ENCODE measurements at places on chromosomes 2 and 18.

DNA sequence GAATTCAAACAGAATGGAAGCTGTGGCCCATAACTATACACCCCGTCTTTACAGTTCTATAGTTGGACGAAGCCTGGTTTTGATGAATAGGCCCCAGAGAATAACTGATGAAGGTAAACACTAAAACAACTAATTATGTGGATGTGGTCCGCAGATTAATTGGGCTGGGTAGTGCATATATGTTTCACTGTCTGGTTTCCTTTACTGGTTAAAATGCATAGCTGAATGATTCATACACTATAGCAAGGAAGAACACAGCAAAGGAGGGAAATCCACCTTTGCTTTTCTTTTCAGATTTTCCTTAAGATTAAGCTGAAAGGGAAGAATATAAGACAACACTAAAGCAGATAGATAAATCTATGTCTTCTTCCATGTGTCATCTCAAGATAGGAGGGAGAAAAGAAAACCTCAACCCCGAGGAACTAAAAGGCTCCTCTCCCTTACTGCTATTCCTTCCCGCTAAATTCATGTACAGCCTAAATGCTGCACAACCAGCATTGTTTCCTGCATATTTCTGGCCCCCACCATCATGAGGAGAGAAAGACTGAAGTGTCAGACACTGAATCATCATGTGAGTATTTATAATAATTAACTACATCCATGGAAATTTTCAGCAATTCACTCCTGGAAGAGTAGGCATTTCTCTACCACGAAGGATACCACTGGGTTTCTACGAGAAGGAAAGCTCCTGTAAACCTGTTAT is 297.1 kb upstream of the CCDC68 start:
- no peak for DNase-seq

DNA sequence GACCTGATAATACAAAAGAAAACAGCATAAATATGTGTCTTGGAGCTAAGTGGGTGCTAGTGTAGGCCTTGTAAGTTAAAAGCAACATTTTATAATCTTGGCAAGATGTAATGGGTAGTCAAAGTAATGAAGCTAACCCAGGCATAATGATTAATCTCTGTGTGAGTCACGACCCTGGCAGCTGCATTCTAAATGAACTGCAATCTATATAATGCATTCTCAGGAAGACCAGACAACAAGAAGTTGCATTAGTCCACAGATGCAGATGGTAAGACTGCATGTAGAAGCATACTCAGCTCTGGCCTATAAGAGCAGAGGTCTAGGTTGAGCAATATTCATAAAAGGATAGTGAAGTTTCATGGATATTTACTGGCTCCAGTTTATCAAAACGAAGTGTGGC is 85.6 kb upstream of the ETAA1 start:
- no peak for DNase-seq

GRCh38 chr2:217538719-217539118 is 464.1 kb downstream of the TNS1 start:
- no peak for DNase-seq

DNA sequence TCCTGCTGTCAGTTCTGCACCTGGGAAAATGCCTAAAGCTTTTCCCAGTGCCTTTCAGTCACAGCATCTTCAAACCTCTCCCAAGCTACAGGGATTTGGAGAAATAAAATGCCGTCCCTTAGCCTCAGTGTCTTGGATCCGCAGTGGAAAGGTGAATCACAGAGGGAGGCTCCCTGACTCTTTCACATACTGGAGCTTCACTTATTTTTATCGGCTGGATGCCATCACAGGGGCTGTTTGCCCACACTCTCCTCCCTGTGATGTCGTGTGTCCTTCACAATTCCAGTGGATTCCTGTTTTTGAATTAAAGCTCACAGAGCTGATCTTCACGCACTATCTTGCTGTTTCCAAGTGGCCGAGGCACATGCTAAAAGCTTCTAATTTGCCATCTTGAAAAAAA is 1303.1 kb upstream of the DDX18 start:
- no peak for DNase-seq

- DNase-seq, result no peak
Measured at GRCh38 chr2:233480490-233481202, 85.9 kb downstream of the USP40 start.

GRCh38 chr2:30666266-30666874 is 140.9 kb downstream of the CAPN13 start:
- no peak for DNase-seq

DNA sequence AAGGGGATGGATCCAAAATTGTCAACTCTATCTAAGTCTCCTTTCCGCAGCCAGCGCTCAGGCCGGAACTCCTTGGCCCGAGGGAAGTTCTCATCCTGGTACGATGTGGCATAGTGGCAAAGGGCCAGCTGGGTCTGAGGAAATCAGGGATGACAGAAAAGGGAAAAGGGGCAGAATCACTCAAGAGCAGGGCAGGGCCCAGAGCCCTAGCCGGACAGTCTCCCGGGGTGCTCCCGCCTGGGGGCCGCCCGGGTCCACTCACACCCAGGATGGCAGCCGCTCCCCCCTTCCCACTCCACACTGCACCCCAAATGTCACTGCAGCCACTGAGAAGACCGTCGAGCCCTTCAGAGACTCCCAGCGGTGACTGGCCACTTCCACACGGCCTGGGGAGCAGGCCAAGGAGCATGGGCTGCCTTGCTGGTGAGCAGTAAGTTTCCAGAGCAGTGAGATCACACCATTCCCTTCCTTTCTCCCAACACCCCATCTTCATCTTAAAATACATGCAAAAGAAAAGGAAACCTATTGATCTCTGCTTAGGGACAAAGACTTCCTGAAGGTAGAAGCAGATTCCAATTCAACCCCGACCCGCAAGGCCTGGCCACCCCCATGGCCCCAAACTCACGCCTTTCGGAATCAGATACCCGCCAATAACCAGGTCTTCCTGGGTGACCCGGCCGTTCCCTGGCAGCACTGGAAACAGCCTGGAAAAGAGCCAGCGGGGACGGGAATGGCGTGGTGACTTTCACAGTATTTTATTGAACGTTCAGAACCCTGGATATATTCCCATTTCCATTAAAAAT is 26.7 kb downstream of the CYP27C1 start:
- DNase-seq, result no peak

DNA sequence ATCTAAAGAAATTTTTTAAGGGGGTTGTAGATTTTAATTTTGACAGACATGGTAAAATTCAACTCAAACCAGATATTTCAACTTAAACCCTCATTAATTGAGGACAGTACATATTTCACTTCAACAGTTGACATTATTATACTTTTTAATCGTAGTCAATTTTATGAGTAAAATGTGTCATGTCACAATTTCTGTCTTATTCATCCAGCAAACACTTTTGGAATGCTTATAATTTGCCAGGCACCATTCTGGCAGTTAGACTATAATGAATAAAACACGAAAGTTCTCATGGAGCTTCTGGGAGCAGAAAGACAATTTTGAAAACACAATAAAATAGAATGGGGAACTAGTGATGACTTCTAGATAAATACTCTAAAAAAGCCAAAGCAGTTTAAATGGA is 1094.8 kb downstream of the SUCLG1 start:
- DNase-seq, result no peak

DNA sequence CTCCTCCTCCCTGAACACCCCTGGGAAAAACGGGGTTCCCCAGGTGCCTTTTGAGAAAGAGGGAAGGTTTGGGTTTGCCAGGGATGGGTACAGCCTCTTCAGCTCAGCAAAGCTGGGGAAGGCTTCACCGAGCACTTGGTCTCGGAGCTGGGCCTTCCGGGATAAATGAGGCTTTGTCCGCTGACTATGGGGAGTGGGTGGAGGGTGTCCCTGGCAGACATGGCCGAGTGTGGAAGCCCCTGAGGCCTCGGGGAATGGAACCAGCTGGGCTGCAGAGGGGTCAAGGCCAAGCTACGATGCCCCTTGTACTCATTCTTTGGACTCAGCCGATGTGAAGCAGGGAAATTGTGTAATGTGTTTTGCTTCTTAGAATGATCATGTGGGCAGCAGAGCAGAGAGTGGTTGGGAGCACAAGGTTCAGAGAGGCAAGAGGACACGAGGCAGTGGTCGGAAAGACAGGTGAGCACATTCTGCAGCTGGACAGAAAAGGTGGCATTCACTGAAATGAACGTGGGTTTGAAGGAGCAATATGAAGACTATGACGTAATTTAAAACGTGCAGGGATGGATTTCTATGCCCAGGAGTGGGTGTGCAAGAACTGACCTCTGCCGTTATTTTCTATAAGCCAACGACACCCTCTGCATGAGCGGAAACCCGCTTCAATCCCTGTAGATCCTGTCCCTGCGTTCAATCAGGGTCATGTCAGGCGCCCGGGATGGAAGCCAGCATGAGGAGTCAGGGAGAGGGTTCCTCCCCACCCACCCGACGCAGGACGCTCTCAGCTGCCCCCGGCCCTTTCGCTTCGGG is 142.6 kb downstream of the PXDN start:
- no peak for DNase-seq

- DNase-seq, result no peak
Measured at GRCh38 chr2:45368792-45369191, 242.3 kb downstream of the SRBD1 start.

DNA sequence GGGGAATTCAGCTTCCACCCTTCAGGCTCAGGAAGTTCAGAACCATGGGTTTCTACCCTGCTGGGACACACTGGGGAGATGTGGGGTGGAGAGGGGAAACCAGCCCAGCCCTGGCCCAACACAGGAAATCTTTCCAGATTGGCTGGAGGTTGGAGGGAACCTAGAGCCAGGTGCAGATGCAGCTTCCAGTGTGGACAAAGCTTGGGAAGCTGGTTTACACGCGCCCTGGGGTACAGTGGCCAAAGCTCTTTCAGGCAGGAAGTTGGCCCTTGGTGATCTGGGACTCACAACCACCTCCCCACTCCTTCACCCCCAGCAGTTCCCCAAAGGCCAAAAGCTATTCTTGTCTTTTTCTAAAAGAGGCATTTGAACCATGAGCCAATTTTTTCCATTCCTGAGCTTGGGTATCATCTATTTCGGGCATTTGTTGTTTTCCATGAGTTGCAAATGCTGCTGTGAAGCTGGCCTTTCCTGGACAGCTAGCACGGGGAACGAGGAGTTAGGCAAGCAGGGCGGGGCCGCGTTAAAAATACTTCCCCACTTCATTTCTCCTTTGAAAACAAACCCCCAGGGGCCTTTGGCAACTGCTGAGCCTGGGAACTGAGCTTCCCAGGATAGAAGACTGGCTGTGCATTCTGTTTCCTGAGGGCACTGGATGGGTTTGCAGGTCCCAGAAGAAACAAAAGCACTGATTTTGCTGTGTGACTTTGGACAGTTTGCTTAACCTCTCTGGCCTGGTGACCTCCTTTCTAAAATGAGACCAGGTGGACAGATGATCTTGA is 3.1 kb upstream of the ARID5A start:
- no peak for DNase-seq

- no peak for DNase-seq
Measured at GRCh38 chr18:79852561-79853302, 55.0 kb downstream of the KCNG2 start.

- no peak for DNase-seq
Measured at GRCh38 chr2:168804214-168804613, 1.8 kb downstream of the NOSTRIN start.

GRCh38 chr2:203869223-203870042 is 1.9 kb downstream of the CTLA4 start:
- no peak for DNase-seq

GRCh38 chr18:78805840-78806239 is 173.8 kb upstream of the SALL3 start:
- DNase-seq, result no peak

GRCh38 chr2:215981115-215981514 is 32.2 kb downstream of the MREG start:
- no peak for DNase-seq

GRCh38 chr18:51442012-51442411 is 244.5 kb upstream of the MEX3C start:
- DNase-seq, result no peak

DNA sequence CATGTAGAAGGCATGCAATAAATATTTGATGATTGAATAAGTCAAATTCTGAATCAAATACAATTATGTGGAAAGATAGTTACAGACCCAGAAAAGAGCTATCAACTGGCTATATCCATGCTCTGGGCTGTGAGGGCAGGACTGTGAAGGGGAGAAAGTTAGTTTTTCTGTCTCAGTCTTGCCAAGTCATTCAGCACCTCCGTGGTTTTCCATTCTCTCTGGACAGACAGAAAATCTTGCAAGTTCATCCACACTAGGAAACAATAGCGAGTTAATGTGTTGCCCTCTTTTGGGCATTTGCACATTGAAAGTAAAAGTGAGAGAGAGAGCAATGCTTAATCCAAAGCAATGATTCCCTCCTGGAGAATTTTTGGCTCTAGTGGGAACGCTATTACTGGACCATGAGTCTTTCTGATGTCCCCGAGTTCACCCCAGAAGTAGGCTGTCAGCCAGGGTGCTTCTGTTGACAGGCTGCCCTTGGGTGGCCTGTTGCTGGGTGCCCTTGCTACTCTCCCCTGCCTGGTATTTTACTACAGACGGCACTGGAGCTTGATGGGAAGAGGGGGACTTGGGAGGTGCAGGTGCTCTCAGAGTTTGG is 238.3 kb downstream of the LOXHD1 start:
- DNase-seq, result no peak

GRCh38 chr2:74092275-74092674 is 55.4 kb downstream of the BOLA3 start:
- DNase-seq, result no peak

GRCh38 chr2:98013407-98014042 is 17.8 kb upstream of the TMEM131 start:
- no peak for DNase-seq

- no peak for DNase-seq
Measured at GRCh38 chr2:32504877-32505478, 122.9 kb upstream of the TTC27 start.

DNA sequence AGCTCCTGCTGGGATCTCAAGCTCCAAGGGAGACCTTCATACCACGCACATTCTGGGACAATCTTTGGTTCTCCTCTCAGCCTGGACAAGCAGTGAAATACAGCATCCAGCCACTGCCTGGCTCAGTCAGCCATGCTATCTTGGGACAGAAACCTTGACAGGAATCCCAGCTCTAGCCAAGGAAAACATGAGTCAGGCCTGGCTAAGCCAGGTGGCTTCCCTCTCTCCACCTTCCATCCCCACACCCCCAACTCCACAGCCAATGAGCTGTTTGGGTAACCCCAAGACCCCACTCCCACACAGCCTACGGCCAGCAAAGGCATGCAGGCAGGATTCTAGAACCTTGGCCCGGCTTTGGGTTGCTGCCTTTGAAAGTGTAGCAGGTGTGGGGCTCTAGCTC is 64.9 kb downstream of the MCFD2 start:
- DNase-seq, result no peak

DNA sequence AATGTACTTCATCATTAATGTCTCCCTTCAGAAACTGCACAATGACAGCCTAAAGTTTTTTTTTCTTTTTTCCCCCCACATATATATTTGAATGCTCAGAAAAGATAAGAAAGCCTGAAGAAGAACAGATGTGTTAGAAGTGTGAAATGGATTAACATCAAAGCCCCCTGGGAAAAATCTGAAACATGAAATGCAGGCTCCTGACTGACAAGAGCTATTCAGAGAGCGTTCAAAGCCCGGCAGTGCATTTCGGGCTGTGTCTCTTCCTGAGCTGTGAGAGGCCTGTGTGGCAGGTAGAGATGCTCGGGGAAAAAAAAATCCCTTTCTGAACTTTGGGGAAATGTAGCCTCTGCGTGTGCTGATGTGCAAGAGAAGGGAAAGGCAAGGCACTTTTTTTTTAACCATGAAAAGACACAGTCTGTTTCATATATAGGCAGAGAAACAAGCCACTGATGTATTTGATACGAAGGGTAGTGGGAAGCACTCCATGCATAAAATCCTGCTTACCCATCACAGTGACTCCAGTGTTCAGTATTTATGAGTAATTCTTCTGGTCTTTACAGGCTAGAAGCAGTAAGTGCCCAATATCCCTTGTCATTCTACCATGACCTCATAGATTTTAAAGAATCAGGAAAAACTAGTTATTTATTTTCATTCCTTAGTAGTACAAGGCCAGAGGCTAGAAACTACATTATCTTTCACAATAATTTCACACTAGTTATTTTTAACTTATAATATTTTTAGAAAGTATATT is 1574.2 kb upstream of the PIK3C3 start:
- DNase-seq, result no peak
